NCI-H526 treated with DMSO at 0.1 percent for 48 hours (cell line): ENCODE measurements at places on chromosomes 7 and 10.

DNA sequence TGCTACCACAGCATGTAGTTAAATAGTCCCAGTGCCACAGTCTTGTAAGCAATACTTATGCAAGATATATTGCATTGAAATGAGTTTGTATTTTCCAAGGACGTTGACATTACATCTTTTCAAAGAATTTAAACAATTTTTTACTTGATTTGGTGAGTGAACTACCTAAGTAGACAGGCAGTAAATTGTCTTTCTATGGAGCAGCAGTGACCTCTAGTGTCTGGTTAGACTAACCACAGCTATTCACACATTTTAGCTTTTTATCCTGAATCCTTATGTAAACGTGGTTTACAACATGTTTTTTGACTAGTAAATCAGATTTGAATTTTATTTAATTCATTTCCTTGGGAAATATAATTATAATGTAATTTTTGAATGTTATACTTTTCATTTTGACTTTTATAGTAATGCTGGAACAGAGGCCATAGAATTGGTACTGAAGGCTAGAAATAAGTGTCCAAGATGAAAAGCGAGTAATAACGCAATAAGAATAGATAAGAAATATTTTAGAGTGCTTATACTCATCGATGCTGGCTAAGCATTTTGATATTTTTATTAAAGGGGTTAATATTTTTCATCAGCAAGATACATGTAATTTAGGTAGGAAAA lies 5.6 kb downstream of the LRRTM3 start:
- no peak for DNase-seq

DNA sequence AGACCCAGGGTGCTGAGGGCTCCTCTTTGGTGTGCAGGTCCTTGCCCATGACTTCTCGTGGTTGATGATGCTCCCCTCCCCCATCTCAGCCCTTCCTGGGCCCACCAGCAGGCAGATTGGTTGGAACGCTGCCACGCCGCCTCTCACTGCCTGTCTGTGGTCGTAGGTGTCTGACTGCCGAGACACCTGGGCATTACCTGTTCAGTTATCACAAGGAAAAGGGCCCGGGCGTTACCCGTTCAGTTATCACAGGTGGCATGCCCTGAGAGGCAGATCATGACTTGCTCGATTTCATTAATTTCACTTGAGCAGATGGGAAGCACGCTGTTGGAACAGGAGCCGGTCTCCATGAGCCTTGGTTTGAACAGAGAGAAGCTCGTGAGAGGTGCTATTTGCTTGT lies 42.5 kb downstream of the TACR2 start:
- no peak for DNase-seq

DNA sequence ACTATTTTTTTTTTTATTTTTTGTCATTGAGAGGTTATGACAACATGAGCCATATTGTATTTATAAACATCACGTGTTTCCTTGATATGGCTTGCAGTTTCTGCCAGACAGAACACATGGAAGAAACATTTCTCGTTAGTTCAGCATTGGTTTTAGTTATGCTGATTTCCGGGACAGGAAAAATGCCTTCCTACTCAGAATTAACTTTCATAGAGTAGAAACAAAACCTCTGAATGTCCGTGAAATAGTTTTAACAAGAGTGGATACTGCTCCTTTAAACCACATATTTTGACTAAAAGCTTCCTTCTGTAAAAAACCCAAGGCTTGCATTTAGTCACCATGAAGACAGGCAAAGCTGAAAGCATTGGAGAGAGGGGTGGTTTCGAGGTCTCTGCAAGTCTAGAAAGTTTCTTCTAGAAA lies 240.4 kb downstream of the KIAA1217 start:
- no peak for DNase-seq

- no peak for DNase-seq
Observed at GRCh38 chr7:69277366-69277765, 320.9 kb upstream of the AUTS2 start.

- DNase-seq: no peak
Observed at GRCh38 chr7:124101173-124101768, 68.4 kb upstream of the TMEM229A start.

- no peak for DNase-seq
Observed at GRCh38 chr7:98475352-98475751, 74.5 kb upstream of the BAIAP2L1 start.

- DNase-seq: no peak
Observed at GRCh38 chr10:8054494-8055407, at the start of gene GATA3. TSS of gene GATA3 (plus strand) at chr10:8054688. CDS start at chr10:8055656, 968 bp downstream.

GRCh38 chr7:43619213-43620012 lies 36.5 kb downstream of the STK17A start:
- DNase-seq: peak; percentile 82

GRCh38 chr7:45082831-45083331 lies 5.9 kb downstream of the NACAD start:
- DNase-seq: no peak

DNA sequence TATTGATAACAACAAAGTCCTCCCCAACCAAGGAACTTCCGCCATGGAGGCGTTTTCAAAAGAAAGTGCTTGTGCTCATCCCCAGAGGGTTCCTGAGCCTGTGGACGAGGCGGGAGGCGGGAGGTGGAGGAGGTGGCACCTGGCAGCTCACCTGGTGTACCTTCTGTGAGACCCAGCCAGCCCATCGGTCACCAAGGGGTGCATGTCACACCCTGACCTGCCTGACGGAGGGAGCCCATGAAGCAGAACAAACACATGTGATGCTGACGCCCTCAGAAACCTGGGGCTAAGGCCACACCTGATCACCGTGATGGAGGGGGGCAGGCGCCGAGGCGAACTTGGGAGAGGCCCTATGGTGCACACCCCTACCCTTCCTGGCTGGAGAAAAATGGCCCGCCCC lies 458.8 kb downstream of the DNAJB6 start:
- no peak for DNase-seq

- no peak for DNase-seq
Observed at GRCh38 chr10:32481606-32482005, 35.7 kb downstream of the CCDC7 start.

GRCh38 chr7:133797818-133798520 lies 329.2 kb upstream of the LRGUK start:
- no peak for DNase-seq

DNA sequence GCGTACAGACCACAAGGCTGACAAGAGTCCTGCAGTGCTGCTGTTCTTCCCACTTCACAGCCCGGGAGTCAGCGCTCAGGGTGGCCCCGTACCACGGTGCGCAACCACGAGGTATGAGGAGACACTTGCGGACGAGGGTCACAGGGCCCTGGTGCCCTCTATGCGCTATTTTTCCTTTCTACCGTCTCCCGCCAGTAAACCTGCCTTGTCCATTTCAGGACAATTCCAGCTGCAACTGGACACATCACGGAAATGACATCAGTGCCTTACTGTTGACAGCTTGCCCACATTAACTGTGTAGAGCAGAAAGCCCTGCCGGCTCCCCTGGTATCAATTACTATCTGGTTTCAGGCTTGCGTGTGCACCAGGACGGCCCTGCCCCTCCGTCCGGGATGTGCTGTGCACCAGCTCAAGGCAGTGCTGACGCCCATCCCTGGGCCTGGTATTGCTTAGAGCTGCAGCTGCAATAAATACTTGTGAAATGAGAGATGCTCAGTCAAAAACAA lies 65.1 kb downstream of the ZRANB1 start:
- DNase-seq: no peak

DNA sequence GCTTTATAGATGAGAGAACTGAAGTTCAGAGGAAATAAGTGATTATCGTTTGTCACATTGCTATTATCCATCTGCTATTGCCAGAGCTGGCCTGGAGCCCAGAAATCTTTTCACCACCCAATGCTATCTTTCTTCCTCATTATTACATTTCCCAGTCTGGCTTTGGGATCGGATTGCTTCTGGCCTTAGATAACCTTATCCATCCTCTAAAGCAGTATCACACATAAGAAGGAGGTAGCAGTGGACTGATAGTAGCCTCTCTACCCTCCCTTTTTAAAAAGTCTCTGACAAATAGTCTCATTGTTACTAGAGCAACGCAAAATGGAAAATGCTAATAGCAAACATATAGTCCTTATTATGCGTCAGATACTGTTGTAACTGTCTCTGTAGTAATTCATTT lies 1.3 kb upstream of the CLDN12 start:
- no peak for DNase-seq

DNA sequence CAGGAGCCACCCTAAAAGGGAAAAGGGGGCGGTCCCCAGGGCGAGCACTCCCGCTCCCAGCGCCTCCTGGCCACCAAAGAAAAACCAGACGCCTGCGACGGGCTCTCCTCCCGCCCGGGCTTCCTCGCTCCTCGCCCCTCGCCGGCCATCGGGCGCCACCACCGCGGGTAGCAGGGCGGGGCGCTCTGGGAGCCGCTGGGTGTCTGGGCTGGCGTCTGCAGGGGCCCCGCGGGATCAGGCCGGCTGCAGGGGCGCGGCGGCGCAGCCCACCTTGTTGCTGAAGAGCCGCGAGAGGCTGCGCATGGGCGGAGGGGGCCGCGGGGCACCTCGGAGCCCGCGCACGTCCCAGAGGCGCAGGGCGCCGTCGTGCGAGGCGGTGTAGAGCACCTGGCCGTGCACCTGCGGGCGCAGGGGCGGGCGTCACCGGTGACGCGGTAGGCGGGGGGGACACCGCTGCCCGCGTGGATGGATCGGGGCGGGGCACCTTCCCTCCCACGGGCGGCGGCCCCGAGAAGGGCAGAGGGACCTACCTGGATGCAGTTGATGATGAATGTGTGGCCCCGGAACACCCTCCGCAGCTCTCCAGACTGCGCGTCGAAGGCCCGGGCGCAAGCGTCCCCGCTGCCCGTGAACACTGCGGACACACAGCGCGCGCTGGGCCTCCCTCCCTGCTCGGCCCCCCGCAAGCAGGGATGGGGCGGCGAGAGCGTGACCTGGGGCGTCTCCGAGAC lies 28.3 kb downstream of the WDR86 start:
- no peak for DNase-seq

DNA sequence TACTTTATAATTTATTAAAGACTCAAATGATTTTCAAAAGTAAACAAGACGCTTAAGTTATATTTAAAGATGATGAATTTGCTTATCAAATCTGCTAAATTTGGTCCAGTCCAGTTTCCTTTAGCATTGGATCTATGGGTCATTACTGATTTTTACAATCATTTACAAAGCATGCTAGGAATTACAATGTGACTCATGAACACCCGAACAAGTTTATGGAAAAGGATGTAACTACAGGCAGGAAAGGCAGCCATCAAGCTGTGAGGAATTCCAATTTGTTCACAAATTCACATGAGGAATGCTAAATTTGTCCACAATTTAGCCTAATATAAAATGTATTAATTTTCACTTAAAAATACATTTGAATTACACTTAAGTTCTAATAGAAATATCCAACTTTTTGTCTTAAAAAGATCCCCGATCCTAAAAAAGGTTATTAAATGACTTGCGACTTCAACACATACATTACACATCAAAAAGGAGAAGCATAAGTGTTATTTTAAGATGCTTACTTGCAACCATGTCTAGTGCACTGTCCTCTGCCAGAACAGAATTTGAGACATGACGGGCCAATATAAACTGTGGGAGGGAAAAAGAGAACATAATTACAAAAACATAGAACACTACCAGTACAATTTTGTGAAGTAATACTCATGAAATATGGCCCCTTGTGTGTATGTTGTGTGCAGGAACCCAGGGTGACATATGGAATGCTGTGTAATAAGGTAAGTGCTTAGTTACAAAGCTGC lies 194.2 kb upstream of the SLC26A5 start:
- no peak for DNase-seq

GRCh38 chr7:107836237-107837144 lies 33.5 kb upstream of the SLC26A3 start:
- DNase-seq: no peak

DNA sequence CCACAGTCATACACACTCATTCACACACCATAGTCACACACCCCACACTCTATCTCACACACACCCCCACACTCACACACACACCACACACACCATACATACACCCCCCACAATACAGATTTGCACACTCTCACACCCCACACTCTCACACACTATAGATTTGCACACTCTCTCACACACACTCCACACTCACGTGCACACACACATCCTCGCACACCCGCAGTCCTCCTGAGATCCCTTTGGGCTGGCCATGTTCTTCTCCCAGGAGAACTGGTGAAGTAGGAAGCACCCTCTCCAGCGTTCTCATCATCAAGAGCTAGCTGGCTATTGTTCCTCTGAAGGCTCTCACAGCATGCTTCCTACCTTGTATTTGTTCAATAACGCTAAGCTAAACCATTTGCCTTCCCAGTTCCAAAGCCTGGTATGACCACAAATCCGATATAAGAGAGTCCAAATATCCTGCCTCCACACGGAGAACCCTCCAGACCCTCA lies 86.2 kb downstream of the HECW1 start:
- DNase-seq: no peak

DNA sequence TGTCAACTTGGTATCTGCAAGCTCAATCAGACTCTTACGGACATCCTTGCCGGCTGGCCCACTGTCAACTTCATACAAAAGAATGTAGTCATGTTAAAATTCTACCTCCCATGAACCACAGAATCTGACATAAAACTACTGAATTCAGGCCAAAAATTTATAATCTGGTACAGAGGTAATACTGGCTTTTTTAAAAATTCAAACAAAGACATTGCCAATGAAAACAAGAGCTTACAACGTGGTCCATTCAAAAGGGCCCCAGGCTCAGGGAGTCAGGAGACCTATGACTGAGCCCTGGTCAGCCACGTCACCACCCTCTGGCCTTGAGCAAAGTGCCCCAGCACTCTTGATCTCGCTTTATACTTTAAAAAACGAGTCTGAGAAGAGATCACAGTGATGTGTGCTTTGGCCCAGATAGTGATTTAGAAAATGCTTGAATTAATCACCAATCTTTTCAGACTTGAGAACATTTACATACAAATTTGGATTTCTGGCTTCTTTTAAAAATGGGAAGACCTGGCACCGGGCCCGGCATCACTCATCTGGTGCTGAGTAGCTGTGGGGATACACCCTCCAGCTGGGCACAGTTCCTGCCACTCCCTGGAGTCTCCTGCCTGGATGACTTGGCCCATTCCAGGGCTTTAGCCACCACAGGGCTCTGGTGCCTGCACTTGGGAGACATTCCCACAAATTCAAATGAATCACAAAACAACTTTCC lies 94.1 kb downstream of the PIP4K2A start:
- DNase-seq: no peak

DNA sequence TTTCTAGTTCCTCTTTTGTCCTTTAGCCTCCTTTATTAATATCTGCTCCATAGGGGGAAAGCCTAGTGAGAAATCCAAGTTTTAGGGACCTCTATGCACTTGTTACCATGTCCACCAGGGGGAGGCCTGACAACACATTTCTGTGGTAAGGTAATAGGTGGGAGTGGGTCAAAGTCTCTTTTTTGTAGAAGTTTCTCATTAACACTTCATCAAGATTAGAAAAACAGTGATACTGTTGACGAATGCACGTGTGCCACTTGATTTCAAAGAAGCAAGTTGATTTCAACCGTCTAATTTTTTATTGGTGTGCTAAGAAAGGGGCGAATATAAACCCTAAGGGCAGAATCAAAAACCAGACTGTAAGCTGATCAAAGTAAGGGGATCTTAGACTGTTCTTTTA lies 30.6 kb downstream of the CISD1 start:
- no peak for DNase-seq
